Left lung (tissue), 14 donors: ENCODE measurements at places on chromosomes 7 and 10. TPM values are rescaled to one million over a fixed set of nuclear protein-coding genes. Genes with fewer than 3 reads are reported as not detected.

Gene NYAP1
- polyA plus RNA-seq, result 4.0 TPM

Gene MUC3A
- polyA plus RNA-seq, result 0.60 TPM

Gene NXPH1
- not detected for polyA plus RNA-seq

Gene EBLN1
- polyA plus RNA-seq, result not detected

Gene GSTO2
- 33.6 TPM for polyA plus RNA-seq

Gene COL28A1
- 2.8 TPM for polyA plus RNA-seq

Gene COBL
- 6.9 TPM for polyA plus RNA-seq

Gene AZGP1
- 1.2 TPM for polyA plus RNA-seq
